ENCODE measurements at places on chromosomes 1 and 21. TPM values are rescaled to one million over a fixed set of nuclear protein-coding genes. Genes with fewer than 3 reads are reported as not detected.

TSPEAR gene
- not detected for total RNA-seq

CELA3B gene
- 2.2 TPM for total RNA-seq

APCS gene
- 0.25 TPM for total RNA-seq

TTC22 gene
- total RNA-seq: 2.8 TPM

UBE2U gene
- total RNA-seq: not detected

HSD3B1 gene
- total RNA-seq: not detected

OR2L3 gene
- total RNA-seq: not detected

GOLT1A gene
- total RNA-seq: not detected

CALML6 gene
- total RNA-seq: 0.51 TPM

CYYR1 gene
- total RNA-seq: 0.18 TPM

RGL1 gene
- total RNA-seq: 0.58 TPM

PGLYRP4 gene
- not detected for total RNA-seq

OR2W3 gene
- not detected for total RNA-seq

Measured in activated T-cell treated with anti-CD3 and anti-CD28 coated beads, Interleukin-2, amount 50 U/mL, for 4 hours (primary cell).